ENCODE measurements at places on chromosomes 6 and 20.

GRCh38 chr6:65819152-65819551 lies 112.1 kb upstream of the EYS start:
- no peak for DNase-seq

GRCh38 chr20:22243067-22243466 lies 341.3 kb downstream of the FOXA2 start:
- no peak for DNase-seq

DNA sequence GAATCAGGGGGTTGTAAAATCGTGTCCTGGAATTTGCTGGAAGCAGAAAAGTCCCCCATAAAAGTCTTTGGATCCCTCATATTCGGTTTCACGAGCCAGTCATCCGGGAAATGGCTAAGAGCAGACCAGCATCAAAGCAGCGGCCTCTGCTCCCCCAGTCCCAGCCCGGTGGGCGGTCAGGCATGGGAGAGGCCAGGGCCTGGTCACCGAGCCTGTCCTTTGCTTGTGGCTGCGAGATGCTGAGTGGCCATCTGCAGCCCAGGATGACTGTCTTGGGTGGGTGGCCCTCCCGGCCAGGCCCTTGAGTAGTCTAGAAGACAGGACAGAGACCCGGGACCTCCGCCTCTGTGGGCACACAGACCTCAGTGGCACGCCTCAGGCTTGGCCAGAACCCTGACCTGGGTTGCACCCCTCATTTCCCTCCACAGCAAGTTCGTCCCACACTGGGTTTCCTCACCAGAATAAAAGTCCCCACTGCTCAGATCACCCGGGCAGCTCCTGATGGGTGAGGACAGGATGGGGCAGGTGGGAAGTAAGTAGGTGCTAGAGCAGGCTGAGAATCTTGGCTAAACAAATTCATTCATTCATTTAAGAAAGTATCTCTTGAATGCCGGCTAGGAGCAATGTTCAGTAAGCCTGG lies 172.1 kb downstream of the BMP7 start:
- no peak for DNase-seq

- no peak for DNase-seq
Measured at GRCh38 chr6:41055149-41055548, 2.1 kb downstream of the APOBEC2 start.

GRCh38 chr6:104642871-104643270 lies 216.8 kb downstream of the HACE1 start:
- no peak for DNase-seq

DNA sequence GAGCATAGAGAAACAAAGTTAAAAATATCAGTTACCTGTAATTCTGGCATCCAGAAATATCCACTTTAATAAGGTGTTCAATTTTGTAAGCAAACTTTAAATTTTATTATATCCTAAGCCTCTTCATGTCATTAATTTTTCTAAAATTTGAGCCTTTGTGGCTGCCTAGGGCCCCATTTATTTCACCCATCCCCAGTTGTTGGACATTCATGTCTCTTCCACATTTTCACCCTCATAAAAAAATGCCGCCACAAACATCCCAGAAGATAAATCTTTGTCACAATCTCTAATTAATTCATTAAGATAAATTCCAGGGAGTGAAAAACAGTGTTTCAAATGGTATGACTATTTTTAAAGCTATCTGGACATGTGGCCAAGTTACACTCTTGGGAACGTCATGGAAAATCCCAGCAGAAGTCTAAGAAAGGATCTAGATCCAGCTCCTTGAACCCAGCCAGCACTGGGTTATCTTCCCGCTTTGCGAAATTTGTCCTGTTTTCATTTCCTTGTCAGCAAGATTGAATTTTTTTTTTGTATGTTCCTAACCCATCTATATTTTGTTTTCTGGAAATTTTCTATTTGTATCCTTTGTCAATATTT lies 97.2 kb downstream of the TMEM242 start:
- no peak for DNase-seq

DNA sequence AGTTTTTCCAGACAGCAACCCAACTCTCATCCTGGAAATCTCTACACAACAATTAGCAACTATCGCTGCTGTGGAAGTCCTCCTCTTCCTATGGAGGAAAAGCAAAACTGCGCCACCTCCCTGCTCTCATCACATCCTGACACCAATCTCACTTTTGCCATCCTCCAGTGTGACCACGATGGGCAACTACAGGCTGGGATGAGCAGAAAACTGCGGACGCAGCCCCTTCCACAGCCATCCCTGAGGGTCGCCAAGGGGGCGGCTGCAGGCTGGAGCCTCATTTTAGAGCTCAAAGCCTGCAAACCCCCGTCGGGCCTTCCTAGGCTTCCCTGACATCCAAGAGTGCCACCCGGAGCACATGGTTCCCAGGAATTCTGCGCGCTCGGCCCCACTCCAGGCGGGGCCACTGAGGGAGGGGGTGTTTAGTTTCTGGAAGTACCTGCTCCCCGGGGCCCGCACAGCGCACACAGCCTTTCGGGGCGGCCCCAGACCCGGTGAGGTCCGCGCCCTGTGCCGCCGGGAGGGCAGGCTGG lies 1.2 kb downstream of the TCFL5 start:
- no peak for DNase-seq

- no peak for DNase-seq
Measured at GRCh38 chr6:11392778-11393507, 144.6 kb upstream of the TMEM170B start.

DNA sequence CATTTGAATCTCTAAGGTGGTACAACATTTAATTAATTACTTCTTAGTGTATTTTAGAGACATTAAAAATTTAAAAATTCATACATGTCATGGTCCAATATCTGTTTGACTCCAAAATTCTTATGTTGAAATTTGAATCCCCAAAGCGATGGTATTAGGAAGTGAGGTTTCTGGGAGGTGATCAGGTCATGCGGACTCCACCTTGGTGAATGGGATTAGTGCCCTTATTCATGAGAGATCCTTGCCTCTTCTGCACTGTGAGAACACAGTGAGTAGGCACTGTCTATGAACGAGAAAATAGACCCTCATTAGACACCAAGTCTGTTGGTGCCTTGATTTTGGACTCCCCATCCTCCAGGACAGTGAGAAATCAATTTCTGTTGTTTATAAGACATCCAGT lies 254.7 kb downstream of the PTPRK start:
- DNase-seq: no peak

All from cortex of kidney (tissue), 1 donor.